AG08396 (cell line): ENCODE measurements at places on chromosomes 3 and 15.
A peak's percentile ranks its signal among the peaks of the same experiment; 100 is the strongest.

DNA sequence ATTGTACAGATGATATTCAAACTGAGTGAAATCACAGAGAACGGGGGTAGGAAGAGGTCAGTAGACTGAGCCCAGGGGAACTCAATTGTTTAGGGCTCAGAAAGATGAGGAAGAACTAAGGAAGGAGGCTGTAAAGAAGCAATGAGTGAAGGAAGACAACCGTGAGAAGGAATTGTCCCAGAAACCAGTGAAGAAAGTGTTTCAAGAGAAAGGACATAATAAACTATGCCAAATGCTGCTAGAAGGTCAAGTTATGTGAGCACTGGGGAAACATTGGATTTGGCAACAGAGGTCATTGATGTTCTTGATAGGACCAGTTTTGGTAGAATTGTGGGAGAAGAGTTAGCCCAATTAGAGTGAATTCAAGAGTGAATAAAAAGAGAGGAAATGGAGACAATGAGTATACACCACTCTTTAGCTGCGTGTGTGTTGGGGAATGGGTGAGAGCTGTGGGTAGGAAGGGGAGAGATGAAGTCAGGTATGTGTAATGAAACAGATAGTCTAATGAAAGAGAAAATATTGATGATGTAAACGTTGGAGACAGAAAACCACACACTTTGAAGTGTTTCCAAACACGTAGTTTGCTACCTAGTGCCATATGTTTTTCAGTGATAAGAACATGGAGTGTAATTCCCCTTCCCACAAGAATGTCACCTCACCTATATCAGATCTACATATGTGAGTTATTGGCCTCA is 42.5 kb upstream of the MME start:
- DNase-seq: no peak

DNA sequence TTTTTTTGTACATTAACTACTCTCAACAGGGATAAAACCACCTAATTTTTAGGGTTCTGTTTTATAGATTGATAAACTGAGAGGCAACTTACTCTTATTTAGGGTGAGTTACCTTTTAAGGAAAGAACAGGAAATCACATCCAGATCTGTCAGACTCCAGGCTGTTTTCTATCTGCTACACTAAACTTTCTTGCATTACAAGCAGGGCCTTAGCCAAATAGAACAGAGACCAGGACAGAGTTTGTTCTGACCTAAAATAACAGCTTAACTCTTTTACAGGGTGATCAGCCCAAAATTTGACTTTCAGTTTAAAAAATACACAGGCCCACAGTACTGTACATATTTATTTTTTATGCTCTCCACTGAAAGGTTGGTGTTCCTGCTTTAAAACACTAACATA is 38.6 kb downstream of the SGO1 start:
- no peak for DNase-seq

DNA sequence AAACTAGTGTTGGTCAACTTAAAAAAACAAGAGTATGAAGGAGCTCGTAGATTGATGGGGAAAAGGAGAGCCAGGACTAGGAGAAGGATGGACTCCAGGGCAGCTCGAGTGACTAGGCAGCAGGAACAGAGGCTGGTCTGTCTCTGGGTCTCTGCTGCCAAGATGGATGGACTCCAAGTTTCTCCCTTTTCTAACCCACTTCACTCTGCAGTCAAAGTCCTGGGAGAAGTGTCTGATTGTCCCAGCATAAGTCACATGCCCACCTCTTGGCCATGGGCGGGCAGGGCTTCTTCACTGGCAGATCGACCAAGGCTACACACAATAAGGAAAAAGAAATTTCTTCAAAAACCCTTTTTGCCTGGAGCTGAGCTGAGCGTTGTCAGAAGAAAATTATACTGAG is 9.2 kb upstream of the EPB42 start:
- no peak for DNase-seq

- no peak for DNase-seq
These were observed 443.1 kb upstream of the THRB start for GRCh38 chr3:24937780-24938179.

DNA sequence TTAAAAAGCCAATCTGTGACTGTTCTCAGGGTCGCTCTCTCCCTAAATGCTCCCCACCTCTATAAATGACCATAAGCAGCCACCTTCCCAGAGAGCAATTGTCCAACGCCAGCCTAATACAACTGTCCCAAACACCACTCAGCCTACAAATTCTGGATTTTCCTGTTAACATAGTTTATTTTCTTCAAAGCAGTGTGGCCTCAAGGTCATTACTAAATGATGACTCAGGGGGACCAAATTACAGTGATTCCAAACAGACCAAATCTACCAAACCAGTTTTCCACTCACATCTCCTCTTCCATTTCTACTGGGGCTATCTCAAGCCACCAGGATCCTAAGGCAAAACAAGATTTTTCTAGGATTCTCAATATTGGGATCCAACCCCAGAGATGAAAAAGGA is 22.5 kb downstream of the HEXA start:
- peak; percentile 43 for DNase-seq

DNA sequence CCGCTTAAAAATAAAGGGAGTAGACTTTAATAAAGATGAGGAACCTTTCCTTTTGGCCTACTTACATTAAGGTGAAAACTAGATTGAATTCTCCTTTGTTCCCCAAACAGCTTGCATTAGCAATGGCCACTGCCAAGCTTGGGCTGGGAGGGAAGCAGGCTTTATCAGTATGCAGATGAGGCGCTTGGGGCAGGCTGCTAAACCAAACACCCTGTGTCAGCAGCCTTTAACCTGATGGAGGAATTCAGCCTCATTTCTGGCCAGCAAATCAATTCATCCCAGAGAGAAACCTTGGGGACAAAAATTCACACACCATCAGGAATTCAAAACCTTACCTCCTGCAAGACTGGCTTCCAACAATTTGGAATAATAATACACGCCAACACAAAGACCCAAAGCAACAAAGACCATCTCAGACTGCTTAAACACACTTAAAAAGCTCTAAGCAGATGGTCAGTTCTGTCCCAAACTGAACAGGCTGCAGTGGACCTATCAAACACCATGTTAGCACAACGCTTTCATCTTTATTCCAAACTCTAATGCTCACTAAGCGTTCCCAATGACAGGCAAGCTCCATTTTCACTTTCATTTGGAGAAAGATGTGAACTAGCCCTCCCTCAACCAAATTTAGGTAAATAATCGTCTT is 255.1 kb upstream of the CMC1 start:
- no peak for DNase-seq

DNA sequence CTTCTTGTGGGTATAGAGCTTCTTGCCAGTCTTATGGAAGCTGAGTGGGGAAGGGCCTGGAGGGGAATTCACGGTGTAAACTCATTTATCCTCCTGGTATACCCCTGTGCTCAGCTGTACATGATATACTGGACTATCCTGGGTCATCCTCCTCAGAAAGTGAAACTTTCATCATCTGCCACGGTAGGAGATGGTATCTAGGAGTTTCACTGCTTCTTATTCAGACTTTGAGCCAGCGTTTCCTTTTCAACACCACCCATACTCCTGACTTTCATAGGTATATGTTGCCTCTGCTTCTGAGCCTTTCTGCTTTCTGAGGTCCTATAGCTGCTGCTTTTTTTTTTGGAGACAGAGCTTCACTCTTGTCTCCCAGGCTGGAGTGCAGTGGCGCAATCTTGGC is 15.6 kb downstream of the SENP5 start:
- no peak for DNase-seq

- no peak for DNase-seq
These were observed 179.2 kb upstream of the MBNL1 start for GRCh38 chr3:152089528-152089927.

GRCh38 chr3:166307756-166308350 is 470.6 kb upstream of the BCHE start:
- no peak for DNase-seq

- DNase-seq: no peak
These were observed 108.4 kb downstream of the CORO2B start for GRCh38 chr15:68687136-68687735.

DNA sequence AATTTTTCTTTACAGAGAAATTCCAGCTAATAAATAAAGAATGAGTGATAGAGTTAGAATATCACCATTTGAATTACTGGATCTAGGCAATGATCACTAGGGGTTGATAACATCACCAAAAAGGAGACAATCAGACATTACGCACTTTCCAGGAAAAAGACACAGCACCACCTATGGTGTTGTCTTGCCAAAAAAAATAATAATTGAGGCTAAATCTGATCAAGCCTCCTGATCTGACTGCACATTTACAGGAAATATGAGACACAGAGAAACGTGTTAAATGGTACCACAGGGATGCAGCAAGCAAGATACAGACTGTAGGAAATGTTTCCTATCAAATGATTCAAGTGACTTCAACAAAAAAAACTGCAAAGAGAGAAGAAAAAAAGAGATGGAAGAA is 92.8 kb downstream of the EOMES start:
- DNase-seq: no peak

DNA sequence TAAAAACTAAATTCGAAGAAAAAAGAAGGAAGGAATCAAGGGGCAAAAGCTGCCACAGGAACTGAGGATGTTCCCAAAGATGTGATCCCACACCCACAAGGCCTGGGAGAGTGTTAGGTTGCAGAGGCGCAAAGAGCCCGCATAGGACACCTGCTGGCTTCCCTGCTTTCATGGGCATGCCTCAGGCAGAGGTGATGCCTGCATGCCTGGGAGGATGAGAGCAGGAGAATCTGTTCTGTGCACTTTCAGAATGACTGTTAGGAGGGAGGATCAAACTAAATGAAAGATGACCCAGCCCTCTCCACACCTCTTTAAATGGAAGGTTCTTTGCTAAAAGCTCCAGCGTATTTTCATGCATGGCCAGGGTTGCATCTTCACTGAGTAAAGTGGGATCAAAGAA is 162.4 kb downstream of the PLCL2 start:
- DNase-seq: no peak

GRCh38 chr3:186090901-186091300 is 18.0 kb downstream of the ETV5 start:
- DNase-seq: no peak

DNA sequence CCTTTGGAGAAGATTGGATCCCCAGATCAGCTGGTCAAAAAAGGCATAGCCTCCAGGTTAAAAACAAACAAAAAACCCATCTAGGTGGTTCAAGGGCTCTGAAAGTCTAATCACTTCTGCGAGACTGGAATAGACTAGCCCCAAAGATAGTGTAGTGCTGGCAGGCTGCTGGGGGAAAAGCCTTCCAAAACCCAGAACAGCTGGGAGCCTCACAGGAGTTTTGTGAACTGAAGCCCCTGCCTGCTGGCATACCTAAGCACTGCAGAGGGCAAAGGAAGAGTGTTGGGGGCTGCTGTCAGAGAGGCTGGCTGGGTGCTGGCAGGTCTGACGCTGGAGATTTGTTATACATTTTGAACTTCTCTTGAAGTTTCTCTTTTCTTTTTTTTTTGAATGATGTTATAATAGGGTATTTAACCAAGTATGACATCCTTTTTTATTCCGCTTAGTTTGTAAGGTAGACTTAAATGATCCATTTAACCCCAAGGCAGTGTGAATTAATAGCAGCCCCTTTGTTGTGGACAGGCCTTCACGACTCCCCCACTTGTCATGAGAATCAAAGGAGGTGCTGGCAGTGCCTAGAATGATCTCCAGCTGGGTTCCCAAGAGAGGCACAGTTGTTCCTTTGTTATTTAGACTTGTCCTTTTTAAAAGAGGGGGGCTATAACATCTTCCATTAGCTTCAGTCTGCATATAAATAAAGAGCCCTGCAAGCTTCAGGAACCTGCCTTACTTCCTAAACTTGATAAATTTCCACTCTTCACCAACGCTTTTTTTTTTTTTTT is 53.9 kb downstream of the CRTC3 start:
- DNase-seq: no peak

- DNase-seq: no peak
These were observed 121.3 kb downstream of the RPLP1 start for GRCh38 chr15:69573815-69574475.

DNA sequence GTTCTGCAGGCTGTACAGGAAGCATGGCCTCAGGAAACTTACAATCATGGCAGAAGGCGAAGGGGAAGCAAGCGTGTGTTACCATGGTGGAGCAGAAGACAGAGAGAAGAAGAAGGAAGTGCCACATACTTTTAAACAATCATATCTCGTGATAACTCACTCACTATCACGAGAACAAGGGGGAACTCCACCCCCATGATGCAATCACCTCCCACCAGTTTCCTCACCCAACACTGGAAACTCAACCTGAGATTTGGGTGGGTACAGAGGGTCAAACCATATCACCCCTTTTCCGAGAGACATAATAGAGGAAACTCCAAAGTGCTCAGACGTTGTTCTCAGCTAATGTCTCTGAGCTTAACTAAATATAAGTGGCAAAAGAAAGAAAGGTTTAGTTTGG is 186.3 kb upstream of the MME start:
- no peak for DNase-seq

DNA sequence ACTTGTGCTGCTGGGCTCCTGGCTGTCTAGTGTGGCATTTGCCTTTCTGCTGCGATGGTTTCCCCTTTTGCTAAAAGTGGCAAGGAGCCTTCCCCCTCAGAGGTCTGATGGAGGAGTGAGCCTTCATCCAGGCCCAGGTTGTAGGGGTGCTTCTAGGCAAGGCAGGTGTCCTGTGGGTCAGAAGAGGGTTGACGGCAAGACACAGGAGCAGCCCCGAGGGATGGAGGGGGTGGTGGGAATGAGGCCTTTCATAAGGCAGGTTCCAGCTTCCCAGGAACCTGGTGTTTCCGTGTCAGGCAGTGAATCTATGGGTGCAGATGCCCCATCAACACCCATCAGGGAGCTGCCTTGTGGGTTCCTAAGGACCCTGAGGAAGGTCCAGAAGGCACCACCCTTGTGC is 63.0 kb upstream of the TAMM41 start:
- no peak for DNase-seq

GRCh38 chr3:141594357-141594756 is 107.5 kb downstream of the RASA2 start:
- DNase-seq: no peak

DNA sequence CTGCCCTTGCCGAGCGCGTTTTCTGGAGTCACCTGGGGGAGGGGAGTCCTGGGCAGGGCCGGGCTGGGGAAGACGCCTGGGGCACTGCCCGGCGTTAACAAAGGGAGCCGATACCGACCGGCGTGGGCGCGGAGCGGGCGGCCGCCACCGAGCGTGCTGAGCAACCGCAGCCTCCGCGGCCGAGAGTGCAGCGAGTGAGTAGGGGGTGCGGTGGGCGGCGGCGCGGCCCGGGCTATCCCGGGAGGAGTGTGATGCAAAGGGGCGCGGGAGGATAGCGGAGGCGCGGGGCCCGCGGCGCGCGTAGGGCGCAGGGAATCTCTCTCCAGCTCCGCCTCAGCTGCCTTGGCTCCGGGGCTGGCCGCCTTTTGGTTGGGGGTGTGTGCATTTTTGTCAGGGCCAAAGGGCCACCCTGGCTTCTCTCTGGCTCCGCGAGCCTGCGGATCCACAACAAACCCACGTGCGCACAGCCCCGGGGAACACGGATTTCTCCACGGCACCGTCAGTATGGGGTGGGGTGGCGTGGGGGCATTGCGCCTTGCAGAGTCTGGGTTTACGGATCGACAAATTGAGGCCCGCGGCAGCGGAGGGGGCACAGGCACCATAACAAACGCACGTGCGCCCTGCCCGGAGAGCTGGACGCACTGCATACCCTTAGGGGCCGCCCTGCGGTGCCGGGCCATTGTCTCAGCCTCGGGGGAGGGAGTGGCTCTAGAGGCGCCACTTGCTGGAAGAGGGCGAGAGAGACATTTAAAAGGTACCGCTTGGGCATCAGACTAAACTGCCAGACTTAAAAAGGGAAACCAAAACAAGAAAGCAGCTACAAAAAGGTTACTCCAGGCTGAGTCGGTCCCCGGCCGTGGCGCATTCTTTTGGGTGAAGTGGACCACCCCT is 560 bp downstream of the ST6GAL1 start:
- peak; percentile 36 for DNase-seq
